Lower lobe of right lung (tissue), 2 donors: ENCODE measurements at places on chromosomes 12 and 14.
A peak's percentile ranks its signal among the peaks of the same experiment; 100 is the strongest.

DNA sequence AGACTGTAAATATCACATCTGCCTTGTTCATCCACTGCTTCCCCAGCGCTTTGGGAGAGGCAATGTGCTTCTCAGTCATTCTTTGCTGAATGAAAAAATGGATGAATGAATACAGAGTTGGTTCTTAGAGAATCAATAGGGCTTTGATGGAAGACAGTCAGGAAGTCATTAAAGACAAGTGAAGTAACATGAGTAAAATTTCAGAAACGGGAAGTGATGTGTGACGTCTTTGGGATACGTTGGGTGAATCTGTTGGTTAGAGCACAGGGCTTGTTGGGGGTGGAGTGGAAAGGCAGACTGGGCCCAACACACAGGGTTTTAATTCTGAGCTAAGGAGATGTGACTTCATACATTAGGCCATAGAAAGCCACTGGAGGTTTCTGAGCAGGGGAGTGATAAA lies 39.0 kb upstream of the NRXN3 start:
- no peak for DNase-seq

GRCh38 chr12:92452763-92453162 lies 250.0 kb upstream of the PLEKHG7 start:
- DNase-seq, result no peak

DNA sequence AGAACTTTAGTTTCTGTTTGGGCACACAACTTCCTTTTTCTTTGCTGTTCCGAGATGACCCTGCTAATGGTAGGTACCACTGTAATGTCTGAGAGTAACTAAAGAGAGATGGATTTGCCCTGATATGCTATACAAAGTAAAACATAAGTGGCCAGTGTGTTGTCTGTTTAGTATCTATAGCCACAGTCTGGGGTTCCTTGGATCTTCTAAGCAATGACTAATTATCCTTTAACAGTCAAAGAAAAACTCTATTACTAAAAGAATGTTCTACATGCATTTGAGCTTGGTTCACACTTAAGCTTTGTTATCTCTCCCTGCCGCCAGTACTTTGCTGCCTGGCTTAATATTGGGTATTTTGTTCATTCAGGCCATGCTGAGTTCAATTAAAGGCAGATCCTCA lies 1051.9 kb upstream of the FLRT2 start:
- DNase-seq, result no peak

DNA sequence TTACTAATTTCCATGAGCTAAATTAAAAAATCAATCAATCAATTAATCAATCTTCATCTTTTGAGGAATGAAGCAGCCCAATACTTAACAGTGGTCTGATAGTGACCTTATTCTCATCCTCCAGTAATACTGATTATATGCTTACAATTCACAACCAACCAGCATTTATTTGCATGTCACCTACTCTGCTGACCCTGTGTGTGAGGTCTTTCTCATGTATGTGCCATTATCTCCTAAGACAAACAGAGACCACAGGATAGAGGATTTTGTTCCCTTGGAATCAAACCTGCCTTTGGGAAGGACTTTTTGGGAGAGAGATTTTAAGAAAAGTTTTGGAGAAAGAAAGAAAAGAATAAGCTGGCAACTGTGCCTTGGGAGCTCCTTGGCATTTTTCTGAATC lies 197.2 kb downstream of the NRXN3 start:
- DNase-seq, result no peak

DNA sequence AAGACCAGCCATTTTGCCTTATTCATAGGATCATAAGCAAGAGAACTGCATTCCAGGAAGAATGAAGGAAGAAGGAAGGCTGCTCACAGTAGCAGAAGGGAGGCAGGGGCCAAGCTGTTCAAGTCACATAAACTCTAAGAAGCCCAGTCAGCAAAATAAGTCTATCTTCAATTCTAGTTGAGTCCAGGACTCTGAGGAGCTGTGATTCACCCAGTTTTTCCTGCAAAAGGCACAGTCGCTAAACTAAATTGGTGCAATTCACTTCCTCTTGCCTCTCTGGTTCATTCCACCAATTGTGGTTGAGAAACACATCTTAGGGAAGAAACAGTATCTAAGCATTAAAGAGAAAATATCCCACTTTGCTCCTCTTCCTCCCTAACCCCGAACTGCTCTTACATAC lies 9.8 kb downstream of the ZNF641 start:
- no peak for DNase-seq

GRCh38 chr14:102052522-102052921 lies 34.3 kb downstream of the HSP90AA1 start:
- no peak for DNase-seq

GRCh38 chr14:106141242-106142220 lies 615.1 kb downstream of the TMEM121 start:
- no peak for DNase-seq

DNA sequence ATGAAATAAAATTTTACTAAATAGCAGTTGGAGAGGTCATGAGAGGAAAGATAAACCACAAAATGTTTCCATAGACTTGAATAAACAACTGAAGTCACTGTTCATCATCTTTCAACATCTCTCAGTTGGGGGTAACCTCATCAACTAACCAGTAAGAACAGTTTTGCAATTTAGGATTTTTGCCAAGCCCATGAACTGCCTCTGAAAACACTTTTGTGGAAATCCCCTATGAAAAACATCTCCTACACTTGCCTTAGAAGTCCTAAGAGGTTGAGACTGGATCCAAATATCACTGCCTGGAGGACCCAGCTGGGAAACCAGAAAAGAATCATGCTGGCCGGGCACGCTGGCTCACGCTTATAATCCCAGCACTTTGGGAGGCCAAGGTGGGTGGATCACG lies 273.1 kb downstream of the C12orf50 start:
- no peak for DNase-seq

DNA sequence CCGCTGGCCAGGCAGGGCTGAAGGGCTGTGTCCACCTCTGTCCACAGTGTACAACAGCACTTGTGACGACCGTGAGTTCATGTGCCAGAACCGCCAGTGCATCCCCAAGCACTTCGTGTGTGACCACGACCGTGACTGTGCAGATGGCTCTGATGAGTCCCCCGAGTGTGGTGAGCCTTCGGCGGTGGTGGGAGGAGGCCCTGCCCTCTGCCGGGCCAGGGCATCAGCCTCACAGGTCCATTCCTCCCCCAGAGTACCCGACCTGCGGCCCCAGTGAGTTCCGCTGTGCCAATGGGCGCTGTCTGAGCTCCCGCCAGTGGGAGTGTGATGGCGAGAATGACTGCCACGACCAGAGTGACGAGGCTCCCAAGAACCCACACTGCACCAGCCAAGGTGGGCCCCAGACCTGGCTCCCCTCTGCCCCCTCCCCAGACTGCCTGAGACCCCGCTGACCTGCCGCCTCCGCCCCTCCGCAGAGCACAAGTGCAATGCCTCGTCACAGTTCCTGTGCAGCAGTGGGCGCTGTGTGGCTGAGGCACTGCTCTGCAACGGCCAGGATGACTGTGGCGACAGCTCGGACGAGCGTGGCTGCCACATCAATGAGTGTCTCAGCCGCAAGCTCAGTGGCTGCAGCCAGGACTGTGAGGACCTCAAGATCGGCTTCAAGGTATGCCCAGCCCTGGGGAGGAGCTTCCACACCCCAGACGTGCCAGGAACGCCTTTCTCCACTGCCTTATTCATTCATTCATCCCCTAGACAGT lies 20.8 kb upstream of the NXPH4 start:
- no peak for DNase-seq

DNA sequence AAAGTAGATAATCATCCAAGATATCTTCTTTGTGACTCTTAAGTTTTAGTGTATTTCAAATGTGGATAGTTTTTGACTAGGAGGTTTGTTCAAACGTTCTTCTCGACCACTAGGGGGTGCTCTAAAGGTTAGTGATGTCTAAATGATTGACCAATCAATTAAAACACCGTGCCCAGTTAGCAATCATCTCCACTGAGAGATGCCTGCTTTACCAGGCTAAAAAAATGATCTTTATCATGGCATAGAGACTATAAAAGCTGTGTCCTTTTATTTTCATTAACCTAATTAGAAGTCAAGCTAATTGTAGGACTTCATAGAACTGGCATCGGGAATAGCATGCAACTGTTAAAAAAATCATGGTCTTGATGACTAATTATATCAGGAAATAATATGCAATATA lies 153.9 kb downstream of the PRKCH start:
- DNase-seq, result no peak

GRCh38 chr14:70702161-70702560 lies 60.4 kb downstream of the TTC9 start:
- no peak for DNase-seq

- no peak for DNase-seq
Observed at GRCh38 chr12:128442096-128442495, 175.1 kb downstream of the TMEM132C start.

- DNase-seq, result no peak
Observed at GRCh38 chr12:118175823-118176447, 40.0 kb downstream of the PEBP1 start.

GRCh38 chr12:89238593-89238992 lies 113.7 kb downstream of the DUSP6 start:
- no peak for DNase-seq

- DNase-seq, result no peak
Observed at GRCh38 chr12:83753205-83753604, 1066.5 kb downstream of the TMTC2 start.

GRCh38 chr14:68719634-68720384 lies 73.1 kb downstream of the ZFP36L1 start:
- DNase-seq, result no peak

DNA sequence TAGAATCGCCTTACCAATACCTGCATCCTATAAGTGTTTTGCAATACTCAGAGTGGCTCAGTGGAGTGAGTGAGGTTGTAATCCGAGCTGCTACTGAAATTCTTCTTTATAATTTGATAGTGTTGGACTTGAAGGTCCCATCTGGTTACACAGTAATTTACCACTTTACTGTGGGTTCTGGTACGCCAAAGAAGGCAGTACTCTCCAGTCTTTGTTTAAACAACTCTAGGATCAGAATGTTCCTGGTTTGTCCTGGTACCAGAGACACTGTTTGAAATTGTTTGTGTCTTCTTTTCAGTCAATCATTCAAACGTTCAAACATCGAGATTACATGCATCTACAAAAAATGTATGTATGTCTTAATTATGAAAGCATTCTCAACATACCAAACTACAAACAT lies 51.3 kb upstream of the AMN1 start:
- no peak for DNase-seq

DNA sequence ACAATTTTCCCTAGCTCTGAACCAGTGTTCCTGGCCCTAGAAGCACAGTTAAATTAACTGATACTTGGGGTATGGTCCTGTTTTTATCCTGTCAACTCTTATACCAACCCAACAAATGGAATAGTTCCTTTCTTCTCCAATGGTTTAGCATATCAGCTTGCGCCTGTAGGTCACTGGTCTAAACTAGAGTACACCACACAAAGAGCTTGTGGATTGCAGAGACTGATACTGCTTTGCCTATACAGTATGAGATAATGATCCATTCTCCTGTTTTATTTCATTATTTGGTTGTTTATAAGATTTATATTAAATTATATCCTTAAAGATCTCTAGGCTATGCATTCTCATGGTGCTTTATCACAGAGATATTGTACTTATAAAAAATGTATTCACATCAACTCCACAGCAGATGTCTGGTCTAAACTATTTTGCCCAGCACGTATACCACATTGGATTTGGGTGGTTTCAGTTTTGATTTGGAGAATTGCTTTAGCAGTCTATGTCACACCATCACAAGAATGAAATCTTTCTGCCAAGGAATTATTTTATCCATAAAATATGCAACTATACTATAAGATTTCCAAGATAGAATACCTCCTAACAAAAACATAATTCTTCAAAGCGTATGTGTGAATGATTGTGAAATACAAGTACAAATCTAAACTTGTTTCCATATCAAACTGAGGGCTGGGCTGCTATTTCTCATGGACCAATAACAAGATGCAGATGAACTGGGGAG lies 142.1 kb downstream of the SLC16A7 start:
- no peak for DNase-seq

DNA sequence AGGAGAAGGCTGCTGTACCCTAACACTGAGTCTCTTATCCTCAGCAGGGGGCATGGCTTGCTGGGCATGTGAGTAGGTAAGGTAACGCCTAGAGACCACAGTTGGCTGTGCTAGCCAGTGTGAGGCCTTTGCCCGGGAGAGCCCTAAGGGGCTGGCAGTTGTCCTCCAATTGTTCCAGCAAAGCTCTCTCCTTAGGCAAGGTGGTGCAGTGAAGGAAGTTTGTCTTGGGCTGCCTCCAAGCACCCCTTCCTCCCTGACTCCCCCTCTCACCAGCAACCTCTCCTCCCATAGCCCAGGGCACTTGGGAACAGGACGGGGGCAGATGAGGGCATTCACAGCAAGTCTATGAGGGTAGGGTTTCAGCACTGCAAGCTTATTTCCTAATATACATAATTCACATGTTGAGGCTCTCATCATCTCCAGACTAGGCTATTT lies 23.0 kb downstream of the LACRT start:
- DNase-seq, result no peak

- DNase-seq, result no peak
Observed at GRCh38 chr12:44835641-44836379, 40.3 kb downstream of the NELL2 start.

GRCh38 chr14:103031956-103032355 lies 25.4 kb downstream of the CDC42BPB start:
- DNase-seq, result no peak

- DNase-seq, result no peak
Observed at GRCh38 chr12:19572920-19573558, 133.7 kb downstream of the AEBP2 start.

DNA sequence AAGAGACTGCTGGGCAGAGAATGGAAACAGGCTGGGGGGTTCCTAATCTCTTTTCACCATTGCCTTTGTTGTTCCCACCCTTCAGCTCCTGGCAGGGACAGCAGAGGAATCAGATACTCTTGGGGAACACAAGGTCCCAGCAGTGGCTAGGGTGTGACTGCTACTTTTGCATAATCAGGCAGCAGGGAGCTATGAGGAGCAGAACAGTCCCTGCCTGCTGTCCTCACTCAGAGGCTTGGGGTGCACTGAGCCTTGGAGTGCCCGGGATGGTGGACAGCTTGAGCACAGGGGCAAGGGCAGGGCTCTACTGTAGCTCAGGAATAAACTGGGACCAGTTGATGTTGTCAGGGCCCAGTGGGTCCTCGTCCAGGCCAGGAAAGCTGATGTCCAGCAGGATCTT lies 1.5 kb upstream of the TEX52 start:
- DNase-seq, result no peak

GRCh38 chr12:95789126-95790032 lies 1.2 kb downstream of the NTN4 start:
- DNase-seq, result peak; percentile 59

GRCh38 chr14:68268197-68268596 lies 448.6 kb downstream of the RAD51B start:
- DNase-seq, result no peak

DNA sequence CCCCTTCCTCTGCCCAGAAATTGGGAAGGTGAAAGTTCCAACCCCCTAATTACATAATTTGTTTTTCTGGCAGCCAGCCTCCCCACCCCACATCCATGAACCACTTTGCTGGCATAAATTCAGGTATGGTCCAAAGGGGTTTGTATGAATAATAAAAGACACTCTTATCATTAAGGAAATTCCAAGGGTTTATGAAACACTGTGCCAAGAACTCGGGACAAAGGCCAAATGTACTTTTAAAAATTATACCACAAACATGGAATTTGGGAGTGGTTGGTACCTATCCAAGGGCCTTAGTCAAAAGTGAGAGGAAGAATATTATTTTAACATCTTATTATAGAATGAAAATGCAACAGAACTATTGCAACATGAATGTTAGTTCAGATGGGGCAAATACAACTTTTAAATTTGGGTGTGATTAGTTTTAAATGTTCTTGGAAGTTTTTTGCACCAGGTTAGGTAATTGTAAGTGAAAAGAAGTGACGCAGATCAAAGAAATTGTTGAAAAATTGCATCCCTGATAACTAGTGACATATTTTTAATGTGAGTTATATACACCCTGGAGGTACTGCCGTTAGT lies 217.8 kb downstream of the TMEM117 start:
- no peak for DNase-seq
